ENCODE measurements at places on chromosomes 12 and 14.

- no peak for DNase-seq
These were observed 186.5 kb downstream of the CHST11 start for GRCh38 chr12:104643093-104643818.

DNA sequence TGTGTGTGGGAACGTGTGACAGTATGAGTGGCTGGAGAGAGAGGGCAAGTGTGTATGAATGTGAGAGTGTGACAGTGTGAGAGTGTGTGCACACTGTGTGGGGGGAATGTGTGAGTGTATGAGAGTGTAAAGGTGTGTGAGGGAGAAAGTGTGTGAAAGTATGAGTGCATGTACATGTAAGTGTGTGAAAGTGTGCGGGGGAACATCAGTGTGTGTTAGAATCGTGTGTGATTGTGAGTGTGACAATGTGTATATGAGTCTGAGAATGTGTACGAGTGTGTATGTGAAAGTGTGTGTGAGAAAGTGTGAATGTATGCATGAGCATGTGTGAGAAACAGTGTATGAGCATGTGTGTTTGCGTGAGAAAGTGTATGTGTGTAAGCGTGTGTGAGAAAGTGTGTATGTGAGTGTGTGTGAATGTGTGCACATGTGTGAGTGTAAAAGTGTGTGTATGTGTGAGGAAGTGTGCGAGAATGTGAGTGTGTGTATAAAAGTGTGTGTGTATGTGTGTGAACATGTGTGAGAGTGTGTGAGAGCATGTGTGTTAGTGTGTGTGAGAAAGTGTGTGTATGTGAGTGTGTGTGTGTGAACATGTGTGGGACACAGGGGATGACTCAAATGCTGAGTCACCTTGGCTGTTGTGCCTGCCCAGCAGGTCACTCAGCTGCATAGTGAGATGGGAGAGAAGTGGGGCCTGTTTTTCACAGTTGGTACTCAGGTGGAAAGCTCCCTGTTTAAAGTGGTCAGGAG, 220.5 kb upstream of the TBX3 start:
- DNase-seq, result no peak

DNA sequence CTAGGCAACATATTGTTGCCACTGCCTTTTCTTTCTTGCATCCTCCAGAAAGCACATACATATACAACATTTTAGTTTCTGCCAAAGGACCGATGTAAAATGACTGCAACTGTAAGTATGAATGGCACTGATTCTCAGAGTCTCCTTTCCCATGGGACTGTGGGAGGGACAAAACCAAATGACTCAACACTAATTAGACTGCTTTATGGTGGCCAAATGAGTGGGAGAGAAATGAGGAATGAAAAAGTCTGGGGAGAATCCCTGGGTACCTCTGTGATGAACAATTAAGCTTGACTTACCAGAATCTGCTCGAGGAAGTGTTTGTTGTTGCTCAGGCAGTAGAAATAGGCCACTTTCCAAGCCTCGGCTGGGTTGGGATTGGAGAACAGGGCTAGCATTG, 10.1 kb downstream of the ZFYVE26 start:
- no peak for DNase-seq

DNA sequence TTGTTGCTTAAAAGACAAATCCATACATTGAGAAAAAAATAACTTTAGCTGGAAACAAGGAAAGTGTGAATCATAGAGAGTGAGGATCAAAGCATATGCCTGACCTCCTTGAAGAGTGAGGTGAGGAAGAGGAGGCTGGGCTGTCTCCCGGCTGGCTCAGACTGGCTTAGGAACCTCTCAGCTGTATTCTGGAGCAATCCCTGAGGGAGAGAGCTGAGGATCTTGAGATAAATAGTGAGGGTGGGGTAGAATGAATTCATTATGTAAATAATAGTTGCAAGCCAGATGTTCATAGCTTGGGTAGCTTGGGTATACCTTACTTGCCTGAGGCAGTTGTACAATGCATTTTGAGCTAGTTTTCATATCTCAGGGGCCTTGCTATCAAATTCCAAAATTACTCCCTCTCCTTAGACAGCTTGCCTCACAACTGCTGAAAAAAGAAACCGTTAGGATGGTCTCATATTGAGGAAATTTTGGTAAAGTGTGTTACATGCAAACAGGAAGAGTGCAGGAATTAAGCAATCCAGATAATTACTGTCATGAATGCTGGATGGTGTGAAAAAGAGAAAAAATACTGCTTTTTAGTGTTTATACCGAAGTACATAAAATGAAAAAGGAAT, 30.5 kb upstream of the SLC15A5 start:
- DNase-seq, result no peak

GRCh38 chr12:524167-524951, 64.6 kb downstream of the B4GALNT3 start:
- DNase-seq, result no peak

GRCh38 chr14:79383031-79383430, 828.3 kb downstream of the DIO2 start:
- no peak for DNase-seq

GRCh38 chr12:69533844-69534243, 51.4 kb upstream of the CCT2 start:
- DNase-seq, result no peak

DNA sequence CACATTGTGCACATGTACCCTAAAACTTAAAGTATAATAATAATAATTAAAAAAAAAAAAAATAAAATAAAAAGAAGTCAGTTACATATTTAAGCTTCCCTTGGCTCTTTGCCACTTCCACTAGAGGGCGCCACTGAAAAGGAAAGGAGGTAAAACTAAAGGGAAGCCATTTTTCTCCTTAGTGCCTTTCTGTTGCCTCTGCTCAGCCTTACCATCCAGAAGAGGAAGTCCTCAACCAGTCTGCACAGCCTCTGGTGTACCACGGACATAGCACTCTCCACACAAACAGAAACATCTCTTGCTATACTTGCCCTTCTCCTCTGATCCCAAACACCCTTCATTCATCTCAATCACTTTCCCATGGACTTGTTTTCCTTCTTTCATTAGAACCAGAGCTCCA, 169.0 kb upstream of the EEA1 start:
- DNase-seq, result no peak

GRCh38 chr12:106816231-106816630, 41.7 kb downstream of the RIC8B start:
- no peak for DNase-seq

DNA sequence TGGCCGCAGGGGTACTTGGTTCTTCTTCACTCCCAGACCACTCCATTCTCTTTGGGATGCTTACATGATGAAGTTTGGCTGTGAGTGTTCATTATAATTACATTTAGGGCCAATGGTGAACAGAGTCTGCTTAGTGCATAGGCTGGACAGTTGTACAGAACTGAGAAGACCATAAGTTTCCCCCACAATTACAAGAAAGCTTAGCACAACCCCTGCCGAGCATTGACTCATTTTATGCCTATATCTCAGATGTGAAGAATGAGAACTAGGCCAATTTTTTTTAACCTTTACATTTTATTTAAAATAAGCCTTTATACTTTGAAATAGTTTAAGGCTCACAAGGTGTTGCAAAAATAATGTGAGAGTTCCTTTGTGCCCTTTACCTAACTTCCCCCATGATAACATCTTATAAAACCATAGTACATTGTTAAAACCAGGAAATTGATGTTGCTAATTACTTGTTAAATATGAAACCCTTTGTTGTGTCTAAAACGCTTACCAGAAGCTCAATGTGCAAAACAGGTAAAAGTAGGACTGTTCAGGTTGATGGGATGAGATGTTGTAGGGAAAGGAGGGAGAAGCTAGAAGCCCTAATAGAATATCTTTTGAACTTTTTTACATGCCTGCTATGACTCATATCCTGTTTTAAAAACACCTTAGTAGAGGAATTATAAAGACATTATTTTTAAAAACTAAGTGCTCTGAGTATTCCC, 47.2 kb downstream of the ALDH1L2 start:
- DNase-seq, result no peak

DNA sequence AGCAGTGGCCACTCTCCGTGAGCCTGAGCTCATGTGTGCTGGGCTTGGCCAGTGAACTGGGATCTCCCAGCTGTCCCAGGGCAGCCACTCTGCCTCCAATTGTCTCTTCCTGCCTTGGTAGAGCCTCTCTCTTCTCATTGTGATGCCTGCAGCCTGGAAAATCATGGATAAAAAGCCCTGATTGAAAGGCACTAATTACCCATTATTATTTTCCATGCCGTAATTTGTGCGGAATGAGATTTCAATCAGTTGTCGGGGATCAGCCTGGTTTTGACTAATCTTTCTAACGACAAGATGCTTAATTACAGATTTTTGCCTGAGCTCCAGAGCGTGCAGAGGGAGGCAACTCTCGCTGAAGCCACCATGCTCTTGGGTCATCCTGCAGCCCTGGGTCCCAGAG, 52.7 kb downstream of the ESRRB start:
- DNase-seq, result no peak

DNA sequence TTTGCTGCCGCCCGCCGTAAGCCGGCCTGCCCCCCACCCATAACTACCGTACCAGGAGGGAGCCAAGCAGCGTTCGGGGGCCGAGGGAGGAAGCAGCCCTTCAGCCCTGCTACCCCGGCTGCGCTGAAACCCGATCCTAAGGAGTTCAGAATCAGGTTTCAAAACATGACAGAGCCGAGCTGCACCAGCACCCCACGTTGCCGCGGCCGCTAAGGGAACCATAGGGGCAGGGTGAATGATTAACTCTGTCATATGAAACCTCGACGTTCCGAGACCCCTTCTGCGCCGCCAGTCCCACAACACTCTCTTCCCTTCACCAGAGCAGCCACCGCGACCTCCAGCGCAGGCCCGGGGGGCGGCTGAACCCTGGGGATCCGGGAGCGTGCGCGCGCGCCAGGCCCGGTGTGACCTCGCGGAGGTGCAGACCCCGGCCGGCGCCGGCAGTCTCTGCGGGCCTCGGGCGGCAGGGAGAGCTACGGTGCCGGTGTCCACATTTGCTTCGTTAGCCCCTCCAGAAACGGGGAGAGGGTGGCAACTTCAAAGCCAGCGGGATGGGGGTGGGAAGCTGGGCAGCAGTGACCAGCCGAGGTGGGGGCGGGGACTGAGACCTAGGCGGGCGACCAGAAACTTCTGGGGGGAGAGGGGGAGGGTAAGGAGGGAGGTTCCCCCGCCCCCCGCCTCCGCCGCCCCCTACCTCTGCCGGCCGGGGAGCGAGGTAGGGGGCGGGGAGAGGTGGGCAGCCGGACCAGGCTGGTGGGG, 1.6 kb downstream of the SIX4 start:
- no peak for DNase-seq

DNA sequence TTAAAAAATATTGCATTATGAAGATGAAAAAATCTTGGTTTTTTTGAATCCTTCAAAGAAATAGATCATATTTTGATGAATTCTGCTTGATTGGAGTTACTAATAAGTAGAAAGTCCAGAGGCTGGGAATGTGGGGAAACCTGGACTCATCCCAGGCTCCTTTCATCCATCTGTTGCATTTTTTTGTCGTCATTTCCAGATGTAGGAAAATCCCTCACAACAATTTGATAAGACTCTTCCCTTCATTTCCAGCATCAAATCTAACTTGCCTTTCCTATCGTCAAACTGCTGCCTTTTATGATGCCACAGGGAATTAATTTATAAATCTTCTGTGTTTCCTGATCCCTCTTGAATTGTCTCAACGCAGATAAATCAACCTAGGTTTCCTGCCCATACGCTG, 211.6 kb downstream of the FBXL14 start:
- DNase-seq, result no peak

DNA sequence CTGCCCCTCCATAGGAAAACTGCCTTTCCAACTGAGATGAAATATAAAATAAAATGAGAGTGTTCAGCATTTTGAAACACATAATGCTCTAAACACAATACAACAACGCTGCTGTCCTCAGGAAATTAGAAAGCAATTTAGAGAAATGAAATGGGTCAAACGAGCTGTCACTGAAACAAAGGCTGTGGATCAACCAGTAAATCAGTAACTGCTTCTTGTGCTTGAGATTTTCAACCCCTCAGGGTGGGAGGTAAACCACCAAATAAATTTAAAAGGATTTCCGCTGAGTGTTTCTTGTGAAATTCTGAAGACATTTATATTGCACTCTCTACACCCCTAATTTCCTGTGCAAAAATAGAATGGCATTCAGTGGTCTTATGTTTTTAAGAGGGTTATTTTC, 657.1 kb upstream of the SEL1L start:
- no peak for DNase-seq

DNA sequence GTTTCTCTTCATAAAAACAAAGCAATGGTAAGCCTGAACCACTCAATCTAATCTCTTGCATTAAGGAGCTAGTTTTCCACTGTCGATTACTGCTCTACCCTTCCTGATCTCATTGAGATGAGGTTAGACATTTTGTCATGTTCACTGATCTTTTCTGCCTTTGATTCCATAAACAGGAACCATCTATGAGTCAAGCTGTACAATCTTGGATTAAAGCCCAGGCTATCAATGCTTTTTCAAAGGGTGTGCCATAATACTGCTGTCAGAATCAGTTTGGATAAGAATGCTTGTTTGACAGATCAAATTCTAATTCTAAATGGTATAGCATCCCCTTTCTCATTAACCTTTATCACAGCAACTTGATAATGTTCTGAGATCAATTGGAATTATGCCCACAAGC, 16.1 kb downstream of the GRIP1 start:
- DNase-seq, result no peak

DNA sequence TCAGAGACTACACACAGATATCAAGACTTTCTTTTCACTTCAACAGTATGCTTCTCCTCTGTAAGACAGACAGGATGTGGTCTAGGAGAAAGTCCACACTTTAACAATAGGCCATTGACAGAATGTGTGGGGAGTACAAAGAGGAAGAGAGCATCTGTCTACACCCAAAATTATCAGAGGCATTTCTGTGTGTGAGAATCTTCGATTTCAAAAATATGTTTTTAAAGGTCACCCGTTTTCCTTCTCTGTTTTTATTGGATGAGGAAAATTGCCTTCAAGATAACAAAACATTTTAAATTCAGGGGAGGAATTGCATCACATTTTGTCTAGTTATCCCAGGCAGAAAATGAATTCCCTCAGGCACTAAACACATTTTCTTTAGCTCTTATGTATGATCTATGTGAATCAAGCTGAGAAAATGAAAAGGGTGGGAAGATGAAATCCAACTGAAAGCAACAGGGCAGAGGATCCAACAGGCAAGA, 16.4 kb downstream of the NAV3 start:
- no peak for DNase-seq

GRCh38 chr12:68953536-68953935, 20.6 kb upstream of the CPM start:
- DNase-seq, result no peak

DNA sequence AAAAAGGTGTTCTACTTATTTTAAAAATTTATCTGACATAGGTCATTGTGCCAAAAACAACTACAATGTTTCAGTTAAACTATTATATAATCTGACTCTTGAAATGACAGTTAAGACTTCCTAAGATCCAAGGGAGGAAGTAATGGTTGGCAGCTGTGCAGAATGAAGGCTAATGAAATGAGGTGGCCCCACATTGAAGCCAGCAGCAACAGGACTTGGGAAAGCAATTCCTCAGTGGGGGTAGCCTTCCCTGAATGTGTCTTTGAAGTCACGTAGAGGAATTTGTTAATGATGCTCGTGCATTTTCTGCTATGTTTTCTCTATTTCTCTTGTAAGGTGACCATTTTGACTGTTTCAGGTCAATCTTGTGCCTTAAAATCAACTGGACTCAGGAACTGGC, 162.4 kb upstream of the DAAM1 start:
- DNase-seq, result no peak

- DNase-seq, result no peak
These were observed 327.2 kb downstream of the BTG1 start for GRCh38 chr12:91818227-91819131.

GRCh38 chr14:65703996-65704395, 291.5 kb downstream of the FUT8 start:
- no peak for DNase-seq

All from mesenteric fat pad (tissue), 1 donor.